ENCODE measurements at places on chromosomes 5 and 9.

DNA sequence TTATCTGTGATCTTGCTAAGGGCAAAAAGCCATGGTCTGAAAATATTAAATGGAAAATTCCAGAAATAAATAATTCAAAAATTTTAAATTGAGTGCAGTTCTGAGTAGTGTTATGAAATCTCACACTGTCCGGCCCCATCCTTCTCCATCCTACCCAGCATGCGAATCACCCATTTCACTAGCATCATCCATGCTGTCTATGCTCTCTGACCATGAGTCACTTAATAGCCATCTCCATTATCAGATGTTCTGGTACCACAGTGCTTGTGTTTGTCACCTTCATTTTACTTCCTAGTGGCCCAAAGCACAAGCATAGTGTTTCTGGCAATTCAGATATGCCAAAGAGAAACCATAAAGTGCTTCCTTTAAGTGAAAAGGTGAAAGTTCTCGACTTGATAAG lies 63.3 kb upstream of the SMC5 start:
- DNase-seq: no peak

DNA sequence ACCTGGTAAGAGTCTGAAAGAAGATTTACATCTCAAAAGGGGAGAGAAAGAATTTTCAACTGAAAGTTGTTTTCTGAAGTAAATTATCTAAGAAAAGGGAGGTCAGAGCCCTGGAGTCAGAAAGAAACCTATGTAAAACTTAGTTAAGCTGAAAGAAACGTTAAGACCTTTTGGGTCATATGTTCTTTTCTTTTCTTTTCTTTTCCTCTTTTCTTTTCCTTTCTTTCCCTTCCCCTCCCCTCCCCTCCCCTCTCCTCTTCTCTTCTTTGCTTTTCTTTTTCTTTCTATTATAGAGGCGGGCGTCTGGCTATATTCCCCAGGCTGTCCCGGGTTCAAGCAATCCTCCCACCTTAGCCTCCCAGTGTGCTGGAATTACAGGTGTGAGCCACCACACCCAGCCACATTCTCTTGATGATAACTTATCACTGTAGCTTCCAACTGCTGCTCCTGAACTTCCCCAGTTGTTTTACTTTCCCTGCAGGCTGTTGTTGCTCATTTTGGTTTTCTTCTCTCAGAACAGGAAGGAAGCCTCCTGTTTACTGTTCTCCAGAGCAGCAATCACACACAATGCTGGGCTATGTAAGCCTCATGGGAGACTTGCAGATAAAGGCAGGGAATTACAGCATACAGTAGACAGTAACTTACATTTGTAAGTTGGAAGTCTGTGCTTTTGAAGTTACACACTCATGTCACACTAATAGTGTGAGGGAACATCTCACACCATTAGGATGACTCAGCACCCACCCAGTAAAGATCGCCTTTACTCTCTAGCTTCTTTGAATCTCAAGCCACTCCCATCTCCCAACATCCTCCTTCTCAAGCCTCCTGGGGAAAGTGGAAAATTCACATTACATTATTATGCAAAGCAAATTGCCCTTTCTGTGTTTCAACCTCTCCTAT lies 2216.6 kb upstream of the WWC1 start:
- DNase-seq: no peak

DNA sequence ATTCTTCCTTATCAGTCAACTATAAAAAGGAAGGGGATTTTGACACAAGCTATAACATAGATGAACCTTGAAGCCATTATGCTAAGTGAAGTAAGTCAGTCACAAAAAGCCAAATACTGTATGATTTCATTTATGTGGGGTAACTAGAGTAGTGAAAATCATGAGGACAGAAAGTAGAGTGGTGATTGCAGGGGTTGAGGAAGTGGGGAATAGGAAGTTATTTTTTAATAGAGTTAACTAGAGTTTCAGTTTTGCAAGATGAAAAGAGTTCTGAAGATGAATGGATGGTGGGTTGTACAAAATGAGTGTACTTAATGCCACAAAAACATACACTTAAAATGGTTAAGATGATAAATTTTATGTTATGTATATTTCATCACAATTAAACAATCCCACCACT lies 65.4 kb upstream of the FAM174A start:
- no peak for DNase-seq

DNA sequence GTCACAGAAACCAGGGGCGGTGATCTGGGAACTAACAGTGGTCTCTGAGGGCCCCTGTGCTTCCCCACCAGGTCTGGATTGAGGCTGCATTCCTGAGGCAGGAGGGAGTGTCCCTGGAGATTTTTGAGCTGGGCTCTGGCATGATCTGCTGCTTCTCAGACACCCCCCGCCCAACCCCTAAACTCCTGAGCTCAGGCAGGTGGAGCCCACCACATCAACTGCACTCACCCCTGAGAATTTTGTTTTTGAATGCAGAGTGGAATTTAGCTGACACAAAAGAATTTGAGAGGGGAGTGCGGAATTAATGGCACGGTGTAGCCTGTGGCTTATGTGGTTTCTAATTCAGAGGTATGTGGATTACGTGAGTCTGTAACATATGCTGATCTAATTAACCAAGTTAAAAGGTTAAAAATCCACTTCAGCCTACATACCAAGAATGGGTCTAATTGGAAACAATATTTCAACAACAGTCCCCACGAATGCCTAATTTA lies 23.9 kb upstream of the CTSL start:
- DNase-seq: no peak

- DNase-seq: no peak
These were observed 4.8 kb upstream of the DPM2 start for GRCh38 chr9:127942216-127943010.

DNA sequence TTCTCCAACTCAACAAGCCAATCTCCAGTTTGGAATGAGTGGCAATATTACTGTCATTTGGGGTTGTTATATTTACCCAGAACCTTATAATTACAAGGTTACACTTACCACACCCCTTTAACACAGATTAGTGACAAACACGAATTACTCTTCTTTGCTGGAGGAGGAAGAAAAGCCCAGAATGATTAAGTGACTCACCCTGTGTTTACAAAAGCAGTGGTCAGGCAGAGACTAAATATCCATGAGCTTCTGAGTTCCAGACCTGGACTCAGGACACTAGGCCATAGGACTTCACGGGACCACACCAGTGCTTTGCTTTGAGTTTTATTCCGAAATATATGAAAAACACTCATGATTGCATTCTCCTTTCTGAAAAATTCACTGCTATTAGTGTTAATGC lies 370.8 kb downstream of the TLE1 start:
- no peak for DNase-seq

DNA sequence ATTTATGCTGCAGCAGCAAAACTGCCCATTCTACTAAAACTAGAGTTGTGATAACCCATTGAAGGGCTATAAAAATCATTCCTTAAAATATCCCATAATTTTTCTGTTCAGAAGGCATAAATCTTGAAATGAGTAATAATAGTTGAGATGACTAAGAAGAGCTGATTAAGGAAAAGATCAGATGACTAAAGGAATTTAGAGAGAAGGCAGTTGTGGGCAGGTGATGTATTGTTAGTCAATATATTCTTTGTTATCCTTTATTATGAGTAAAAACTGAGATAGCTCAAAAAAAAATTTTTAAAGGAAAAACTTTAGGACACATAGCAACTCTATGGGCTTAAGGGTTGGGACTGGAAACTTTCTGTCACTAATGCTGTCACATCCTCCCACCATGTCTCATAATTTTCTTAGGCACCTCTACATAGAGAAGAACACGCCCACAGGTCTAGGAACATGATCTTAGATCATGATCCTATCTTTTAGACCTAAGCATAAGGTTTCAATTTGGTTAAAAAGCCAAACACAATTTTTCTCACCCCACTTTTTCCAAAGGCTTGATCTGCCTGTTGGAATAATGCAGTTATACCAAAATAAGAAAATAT lies 597.5 kb upstream of the MEF2C start:
- DNase-seq: no peak

GRCh38 chr9:104856413-104856941 lies 71.5 kb downstream of the ABCA1 start:
- DNase-seq: peak; percentile 94

GRCh38 chr9:130204959-130205358 lies 32.8 kb downstream of the NCS1 start:
- DNase-seq: no peak

- DNase-seq: no peak
These were observed 122.0 kb downstream of the COL23A1 start for GRCh38 chr5:178468196-178468685.

DNA sequence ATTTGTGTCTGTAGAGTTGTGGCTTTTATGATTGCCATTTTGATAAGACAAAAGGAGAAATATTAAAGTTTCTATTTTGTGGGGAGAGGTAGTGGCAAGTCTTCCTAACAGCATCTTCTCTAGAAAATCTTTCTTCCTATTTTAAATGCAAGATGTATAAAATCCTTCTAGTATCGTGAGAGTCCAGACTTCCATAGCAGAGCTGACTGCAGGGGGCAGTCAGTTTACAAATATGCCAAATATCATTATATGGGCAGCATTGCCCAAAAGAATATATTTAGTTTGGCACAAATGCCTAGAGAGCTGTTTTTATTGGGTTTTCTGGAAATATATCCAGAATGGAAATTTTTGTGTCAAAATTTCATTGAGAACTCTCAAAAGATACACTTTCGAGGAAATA lies 82.1 kb upstream of the ALDH1A1 start:
- DNase-seq: no peak

DNA sequence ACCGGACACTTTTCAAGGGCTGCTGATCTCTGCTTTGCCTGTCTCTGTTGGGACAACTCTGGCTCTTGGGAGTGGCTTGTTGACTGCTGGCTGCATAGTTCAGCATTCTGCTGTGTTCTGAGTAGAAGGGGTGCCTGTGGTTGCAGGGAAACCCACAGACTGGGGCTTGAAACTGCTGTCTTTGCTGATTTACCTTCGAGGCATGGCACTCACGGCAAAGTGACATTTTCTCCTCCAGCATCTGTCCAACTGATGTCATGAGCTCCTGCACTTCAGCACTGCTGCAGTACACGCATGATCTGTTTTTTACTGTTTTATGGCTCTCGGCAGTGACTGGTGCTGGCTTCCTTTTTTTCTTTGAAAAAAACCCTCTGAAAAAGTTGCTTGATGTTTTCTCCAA lies 69.2 kb downstream of the SPATA31D1 start:
- no peak for DNase-seq

DNA sequence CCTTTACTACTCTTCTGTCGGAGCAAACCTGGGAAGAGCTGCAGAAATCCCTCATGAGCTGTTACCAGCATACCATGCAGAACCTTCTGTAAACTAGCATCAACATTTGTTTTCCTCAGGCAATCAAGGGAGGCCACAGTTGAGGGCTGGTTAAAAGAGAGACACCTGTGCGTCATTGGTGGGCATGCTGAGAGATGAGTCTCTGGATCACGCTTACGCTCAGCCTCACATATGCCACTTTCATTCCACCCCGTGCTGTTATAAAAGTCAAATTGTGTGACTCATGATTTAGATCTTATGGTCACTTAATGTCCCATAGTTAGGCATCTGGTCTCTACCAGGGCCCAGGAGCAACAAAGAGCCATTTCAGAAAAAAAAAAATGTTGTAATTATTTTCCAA lies 18.1 kb upstream of the ICE1 start:
- no peak for DNase-seq

- no peak for DNase-seq
These were observed 113.5 kb upstream of the IL6ST start for GRCh38 chr5:56108246-56108645.

DNA sequence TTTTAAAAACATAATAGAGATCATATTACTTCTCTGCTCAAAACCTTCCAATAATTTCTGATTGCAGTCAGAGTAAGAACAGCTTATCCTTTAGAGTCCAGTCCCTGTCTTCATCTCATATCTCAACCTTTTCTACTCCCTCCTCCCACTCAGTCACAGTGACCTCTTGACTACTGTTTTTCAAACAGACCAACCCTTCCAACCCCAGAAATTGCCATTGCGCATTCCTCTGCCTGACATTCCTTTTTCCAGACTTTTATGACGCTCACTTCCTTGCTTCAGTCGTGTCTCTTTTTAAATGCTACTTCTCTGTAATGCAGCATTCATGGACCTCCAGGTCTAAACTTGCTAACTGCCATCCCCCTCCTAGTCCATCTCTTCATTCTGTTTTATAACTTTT lies 800.5 kb downstream of the BRINP1 start:
- no peak for DNase-seq

- DNase-seq: no peak
These were observed 21.6 kb downstream of the OSMR start for GRCh38 chr5:38867416-38867815.

Measured in COR-L47 (cell line).